HS-27A (cell line): ENCODE measurements at places on chromosomes 6 and 20.

GRCh38 chr6:66278115-66278514 lies 571.1 kb upstream of the EYS start:
- no peak for DNase-seq

DNA sequence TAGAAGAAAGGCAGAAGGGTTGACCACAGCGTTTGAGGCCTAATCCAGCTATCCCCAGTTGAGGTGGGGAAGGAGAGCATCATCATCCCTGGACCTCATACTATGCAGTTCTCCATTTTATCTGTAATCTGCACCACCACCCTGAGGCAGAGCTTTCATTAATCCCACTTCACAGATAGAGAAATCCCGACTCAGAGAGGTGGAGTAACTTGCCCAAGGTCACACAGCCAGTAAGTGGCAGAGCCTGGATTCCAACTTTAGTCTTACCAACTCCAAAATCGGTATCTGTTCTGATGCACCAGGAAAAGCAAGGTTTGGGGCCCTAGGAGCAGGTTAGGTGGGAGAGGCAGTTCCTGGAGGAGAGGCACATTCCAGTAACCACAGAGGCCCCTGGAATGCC lies 6.7 kb downstream of the TMEM74B start:
- no peak for DNase-seq

DNA sequence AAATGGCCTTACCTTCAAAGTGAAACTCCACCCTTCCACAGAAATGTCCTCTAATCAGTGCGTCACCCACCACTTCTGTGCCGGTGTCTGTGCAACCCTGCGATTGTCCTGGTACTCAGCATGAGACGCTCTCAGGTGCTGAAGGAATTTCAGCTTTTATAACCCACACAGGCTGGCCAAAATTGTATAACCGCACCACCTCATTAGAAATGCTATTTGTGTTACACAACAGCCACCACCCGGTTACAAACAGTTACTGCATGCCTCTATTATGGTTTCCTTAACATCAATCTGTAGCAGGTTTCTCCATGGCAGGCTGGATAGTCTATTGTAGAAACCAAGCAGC lies 51.5 kb downstream of the SLC23A2 start:
- no peak for DNase-seq

DNA sequence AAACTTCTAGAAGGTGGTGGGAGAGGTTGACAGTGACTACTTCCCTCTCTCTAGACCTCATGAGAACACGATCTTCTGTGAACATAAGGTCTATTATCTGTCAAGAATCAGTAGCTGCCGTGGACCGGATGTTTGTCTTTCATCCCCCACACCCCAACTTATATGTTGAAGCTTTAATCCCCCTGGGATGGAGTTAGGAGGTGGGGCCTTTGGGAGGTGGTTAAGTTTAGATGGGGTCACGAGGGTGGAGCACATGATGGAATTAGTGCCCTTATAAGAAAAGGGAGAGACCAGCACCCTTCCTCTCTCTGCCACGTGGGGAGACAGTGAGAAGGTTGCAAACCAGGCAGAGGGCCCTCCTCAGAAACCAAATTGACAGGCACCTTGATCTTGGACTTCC lies 409.1 kb downstream of the QKI start:
- no peak for DNase-seq

DNA sequence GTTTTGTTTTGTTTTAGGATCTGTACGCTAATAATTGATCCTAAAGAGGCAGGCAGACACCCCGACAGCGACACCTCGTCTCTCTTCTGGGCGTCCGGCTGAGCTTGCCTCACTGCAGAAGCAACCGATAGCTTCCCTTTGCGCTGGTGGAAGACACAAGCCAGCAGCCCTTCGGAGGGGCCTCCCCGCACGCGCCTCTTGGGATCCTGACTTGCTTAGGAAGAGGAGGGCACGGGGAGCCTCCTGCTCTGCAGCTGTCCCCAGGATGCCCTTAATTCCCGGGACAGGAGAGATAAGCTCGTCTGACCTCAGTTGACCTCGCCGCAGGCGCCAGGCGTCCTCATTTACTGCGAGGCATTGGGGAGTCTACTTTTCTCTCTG lies 94.0 kb downstream of the CD83 start:
- DNase-seq: no peak

GRCh38 chr6:147397306-147397705 lies 111.2 kb upstream of the SAMD5 start:
- DNase-seq: no peak

GRCh38 chr6:121000381-121000780 lies 333.9 kb downstream of the TBC1D32 start:
- DNase-seq: no peak
